ENCODE measurements at places on chromosomes 4 and X.

DNA sequence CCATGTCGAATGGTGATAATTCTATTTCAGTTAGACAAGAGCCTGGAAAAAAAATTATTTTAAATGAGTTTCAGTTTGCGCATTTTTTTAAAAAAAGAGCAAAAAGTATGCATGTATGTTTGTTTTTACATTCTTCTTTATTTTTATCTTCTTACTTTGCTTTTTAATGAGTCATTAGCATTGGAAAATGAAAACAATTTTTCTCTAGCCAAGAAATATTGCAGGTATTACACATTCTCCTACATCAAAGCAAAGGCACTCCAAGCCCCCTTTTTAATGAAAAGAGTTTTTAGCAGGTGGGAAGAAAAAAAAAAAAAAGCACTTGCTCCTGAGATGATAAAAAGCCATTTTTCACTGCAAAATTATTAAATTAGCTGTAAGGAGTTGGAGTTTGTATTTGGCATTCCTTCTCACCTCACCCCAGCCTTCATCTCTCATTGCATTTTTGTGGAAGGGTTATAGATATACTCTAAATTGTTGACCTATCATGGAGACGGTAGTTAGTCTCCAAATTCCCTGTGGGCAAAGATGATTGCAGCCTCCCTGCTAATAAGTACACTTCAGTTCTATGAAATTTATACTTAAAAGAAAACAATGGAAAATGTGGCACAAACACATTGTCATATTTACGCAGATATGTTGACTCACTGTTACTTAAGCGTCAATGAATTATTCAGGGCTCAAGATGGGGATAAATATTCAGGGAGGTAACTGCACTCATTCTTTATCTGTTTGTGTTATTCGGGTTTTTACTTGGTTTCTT lies 43.8 kb downstream of the PALLD start:
- H3K36me3 ChIP-seq, result no peaks in the 10 kb centered on the region
- no peak overlapping the region for H3K27ac ChIP-seq
- DNase-seq, result no peak
- no peaks in the 10 kb centered on the region for H3K27me3 ChIP-seq
- H3K4me1 ChIP-seq, result no peaks in the 10 kb centered on the region

- DNase-seq, result no peak
- peaks cover 7% of the 10 kb centered on the region for H3K4me1 ChIP-seq
- H3K27ac ChIP-seq, result no peak overlapping the region
- no peak overlapping the region for H3K4me3 ChIP-seq
These were observed 30.1 kb downstream of the ANKRD50 start for GRCh38 chr4:124682384-124682783.

DNA sequence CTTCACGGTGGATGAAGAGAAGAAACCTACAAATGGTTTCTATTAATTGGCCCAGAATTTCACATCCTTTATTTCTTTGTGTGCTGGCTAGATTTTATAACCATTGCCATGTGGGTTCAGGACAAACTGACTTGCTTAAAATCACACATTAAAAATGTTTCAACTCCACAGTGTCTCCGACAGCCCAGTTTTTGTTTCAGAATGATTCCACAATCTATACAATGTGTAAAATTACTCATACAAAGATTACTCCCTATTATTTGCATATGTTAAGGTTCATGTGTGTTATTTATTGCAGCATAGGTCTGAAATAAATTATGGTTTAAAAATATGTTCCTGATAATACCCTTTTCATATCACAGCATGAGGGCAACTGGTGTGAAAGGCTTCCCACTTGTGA lies 20.6 kb downstream of the DCHS2 start:
- no peak overlapping the region for H3K4me3 ChIP-seq
- no peaks in the 10 kb centered on the region for H3K36me3 ChIP-seq
- H3K27me3 ChIP-seq, result no peaks in the 10 kb centered on the region
- no peak overlapping the region for H3K27ac ChIP-seq

- no peaks in the 10 kb centered on the region for H3K27me3 ChIP-seq
- H3K4me1 ChIP-seq, result no peaks in the 10 kb centered on the region
- peak within 1 kb of the TSS; percentile 29 for H3K27ac ChIP-seq
- DNase-seq, result no peak
These were observed at the start of gene ZFP92 for GRCh38 chrX:153411255-153411987. Gene ZFP92 (plus strand): TSS chrX:153411472. CDS start chrX:153418323, 6,851 bp downstream.

GRCh38 chrX:2500803-2501558 lies at the start of the genes DHRSX and ZBED1:
Gene DHRSX (minus strand): TSS chrX:2500976. CDS start chrX:2500925, 51 bp downstream.
Gene ZBED1 (minus strand): TSS chrX:2500976. CDS start chrX:2490719, 10,257 bp downstream.
- H3K27me3 ChIP-seq, result no peaks in the 10 kb centered on the region
- DNase-seq, result no peak
- peak within 1 kb of the TSS; percentile 95 for H3K27ac ChIP-seq
- H3K4me3 ChIP-seq, result peak within 1 kb of the TSS; percentile 81

DNA sequence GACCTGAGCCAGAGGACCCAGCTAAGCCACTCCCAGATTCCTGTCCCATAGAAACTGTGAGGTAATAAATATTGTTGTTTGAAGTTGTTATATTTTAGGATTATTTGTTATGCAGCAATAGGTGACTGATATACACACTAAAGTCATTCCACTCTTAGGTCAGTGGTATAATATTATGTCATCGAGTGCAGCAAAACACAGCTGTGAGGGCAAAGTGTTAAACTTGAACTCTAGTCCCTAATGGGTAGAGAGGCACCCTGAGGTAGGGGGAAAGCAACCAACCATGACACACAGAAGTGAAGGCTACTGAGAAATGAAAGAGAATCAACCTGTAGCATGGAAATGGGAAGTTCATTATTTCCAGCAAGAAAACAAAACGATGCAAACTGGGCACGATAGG lies 66.6 kb downstream of the ATXN3L start:
- no peak for DNase-seq
- H3K4me1 ChIP-seq, result peaks cover 3% of the 10 kb centered on the region
- H3K27ac ChIP-seq, result peak overlapping the region; percentile 14
- H3K4me3 ChIP-seq, result no peak overlapping the region
- no peaks in the 10 kb centered on the region for H3K36me3 ChIP-seq

DNA sequence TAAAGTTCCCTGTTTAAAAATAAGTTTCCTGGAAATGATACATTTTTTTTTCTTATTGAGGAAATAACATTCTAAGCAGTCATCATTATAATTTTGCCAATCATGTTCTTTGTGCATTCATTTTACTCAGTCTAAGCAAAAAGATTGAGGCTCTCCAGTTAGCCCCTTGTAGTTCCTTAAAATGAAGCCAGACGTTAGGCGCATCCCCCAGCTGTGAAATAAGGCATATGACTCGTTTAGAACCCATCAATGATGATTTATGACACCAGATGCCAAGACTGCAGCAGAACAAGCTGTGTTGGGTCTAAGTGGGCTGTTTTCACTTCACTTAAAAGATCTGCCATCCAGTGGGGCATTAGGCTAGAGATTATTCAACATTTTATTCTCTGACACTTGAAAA lies 17.0 kb downstream of the PDGFC start:
- DNase-seq, result peak; percentile 57
- no peaks in the 10 kb centered on the region for H3K27me3 ChIP-seq
- H3K4me1 ChIP-seq, result peaks cover 28% of the 10 kb centered on the region
- H3K27ac ChIP-seq, result no peak overlapping the region
- no peaks in the 10 kb centered on the region for H3K36me3 ChIP-seq
- no peak overlapping the region for H3K4me3 ChIP-seq

DNA sequence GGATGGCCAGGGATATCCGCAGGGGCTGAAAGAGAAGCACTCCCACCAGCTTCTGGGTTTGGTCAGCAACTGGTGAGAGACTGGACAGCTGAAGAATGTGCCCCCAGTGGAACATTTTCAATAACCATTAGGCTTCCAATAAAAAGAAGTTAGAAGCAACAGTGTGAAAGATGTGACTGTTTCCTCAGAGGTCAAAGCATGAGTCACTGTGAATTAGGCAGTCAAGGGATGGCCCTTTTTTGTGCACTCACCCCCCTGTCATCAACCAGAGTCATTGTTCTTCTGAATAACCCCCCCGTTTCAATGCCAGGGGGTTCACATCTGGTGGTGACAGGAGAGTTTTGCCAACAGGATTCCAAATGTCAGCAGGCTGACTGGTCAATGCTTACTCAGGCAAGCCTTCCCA lies 74.6 kb upstream of the SH3RF1 start:
- H3K27ac ChIP-seq, result no peak overlapping the region
- no peaks in the 10 kb centered on the region for H3K27me3 ChIP-seq
- no peak overlapping the region for H3K4me3 ChIP-seq

All from right atrium auricular region (tissue), 2 donors.